ENCODE measurements at places on chromosomes 1 and 21.
A peak's percentile ranks its signal among the peaks of the same experiment; 100 is the strongest.

- no peak for DNase-seq
Measured at GRCh38 chr1:39116116-39116607, 88.3 kb upstream of the MACF1 start.

- DNase-seq = peak; percentile 94
Measured at GRCh38 chr1:36482724-36483388, at the start of gene CSF3R. CSF3R (minus strand) TSS chr1:36482913; CDS start chr1:36479496, 3,417 bp downstream.

- peak; percentile 62 for DNase-seq
Measured at GRCh38 chr21:14308234-14308633, 74.7 kb downstream of the HSPA13 start.

- no peak for DNase-seq
Measured at GRCh38 chr1:178497903-178498478, 1.2 kb upstream of the CLEC20A start.

DNA sequence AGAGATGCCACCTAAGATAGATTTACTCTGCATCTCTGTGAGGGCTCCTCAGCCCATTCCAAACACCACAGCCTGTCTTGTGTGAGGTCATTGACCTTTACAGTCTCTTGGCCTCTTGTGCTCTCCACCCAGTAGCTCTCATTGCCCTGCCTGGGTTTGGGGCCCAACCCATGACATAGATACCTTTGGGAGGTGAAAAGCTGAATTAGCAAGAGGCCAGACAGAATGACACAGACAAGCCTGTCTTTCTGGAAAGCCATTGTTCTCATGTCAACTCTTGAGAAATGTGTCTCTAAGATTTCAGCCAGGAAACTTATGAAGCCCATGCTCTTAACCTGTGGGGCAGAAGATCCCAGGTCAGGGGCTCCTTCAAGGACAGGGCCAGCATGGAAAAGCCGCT is 18.4 kb upstream of the F3 start:
- no peak for DNase-seq

GRCh38 chr1:89332461-89332860 is 31.4 kb upstream of the GBP6 start:
- no peak for DNase-seq

- no peak for DNase-seq
Measured at GRCh38 chr21:38139380-38140168, 117.2 kb upstream of the KCNJ15 start.

DNA sequence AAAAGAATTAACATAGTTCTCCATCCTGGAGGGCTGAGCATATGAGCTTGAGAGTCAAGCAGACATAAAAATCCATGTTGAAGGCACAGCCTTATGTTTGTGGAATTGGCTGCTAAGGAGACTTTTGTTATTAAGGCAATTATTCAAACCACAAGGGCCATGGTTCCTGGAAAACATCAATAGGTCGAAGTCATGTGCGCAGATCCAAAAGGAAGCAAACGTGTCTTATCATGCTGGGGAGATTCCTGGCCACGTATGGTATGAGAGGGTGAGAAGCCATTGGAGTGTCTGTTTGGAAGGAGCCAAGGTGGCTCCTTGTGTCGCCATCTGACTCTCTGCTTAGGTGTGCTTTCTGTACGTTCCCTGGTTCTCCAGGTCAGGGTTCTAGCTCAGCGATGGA is 61.8 kb upstream of the COA6 start:
- no peak for DNase-seq

DNA sequence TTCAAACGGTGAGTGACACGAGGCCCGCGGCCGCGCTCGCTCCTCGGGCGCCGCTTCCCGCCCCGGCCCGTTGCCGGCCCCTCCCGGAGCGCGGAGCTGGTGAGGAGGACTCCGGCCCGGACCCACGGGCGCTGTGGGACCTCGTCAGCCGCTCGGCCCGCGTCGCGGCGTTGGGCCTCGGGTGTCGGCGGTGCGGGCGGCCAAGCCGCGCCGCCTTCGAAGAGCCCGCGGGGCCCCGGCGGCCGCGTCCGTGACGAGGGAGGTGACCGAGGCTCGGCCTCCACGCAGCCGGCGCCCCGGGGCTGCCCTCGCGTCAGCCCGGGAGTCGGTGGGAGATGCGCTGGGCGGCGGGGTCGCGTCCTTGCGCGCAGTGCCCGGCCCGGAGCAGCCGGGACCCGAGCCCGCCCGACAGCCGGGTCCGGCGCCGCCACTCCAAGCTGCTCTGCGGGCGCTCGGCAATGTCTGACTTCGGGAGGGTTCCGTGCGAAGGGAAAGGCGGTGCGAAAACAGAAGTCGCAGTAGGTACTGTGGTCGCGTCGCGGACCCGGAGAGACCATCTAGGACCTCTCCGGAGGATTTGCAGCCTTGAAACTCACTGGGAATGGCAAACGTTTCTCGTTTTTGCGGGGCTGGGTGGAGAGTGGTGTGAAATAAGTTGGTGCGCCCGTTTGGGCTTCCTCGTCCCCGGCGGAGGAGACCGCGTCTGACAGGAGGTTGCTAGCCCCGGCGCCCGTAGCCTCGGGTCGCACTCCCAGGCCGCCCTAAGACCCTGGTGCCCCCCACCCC is 829 bp downstream of the SPEN start:
- peak; percentile 69 for DNase-seq

- no peak for DNase-seq
Measured at GRCh38 chr1:246775531-246776385, 51.5 kb downstream of the SCCPDH start.

DNA sequence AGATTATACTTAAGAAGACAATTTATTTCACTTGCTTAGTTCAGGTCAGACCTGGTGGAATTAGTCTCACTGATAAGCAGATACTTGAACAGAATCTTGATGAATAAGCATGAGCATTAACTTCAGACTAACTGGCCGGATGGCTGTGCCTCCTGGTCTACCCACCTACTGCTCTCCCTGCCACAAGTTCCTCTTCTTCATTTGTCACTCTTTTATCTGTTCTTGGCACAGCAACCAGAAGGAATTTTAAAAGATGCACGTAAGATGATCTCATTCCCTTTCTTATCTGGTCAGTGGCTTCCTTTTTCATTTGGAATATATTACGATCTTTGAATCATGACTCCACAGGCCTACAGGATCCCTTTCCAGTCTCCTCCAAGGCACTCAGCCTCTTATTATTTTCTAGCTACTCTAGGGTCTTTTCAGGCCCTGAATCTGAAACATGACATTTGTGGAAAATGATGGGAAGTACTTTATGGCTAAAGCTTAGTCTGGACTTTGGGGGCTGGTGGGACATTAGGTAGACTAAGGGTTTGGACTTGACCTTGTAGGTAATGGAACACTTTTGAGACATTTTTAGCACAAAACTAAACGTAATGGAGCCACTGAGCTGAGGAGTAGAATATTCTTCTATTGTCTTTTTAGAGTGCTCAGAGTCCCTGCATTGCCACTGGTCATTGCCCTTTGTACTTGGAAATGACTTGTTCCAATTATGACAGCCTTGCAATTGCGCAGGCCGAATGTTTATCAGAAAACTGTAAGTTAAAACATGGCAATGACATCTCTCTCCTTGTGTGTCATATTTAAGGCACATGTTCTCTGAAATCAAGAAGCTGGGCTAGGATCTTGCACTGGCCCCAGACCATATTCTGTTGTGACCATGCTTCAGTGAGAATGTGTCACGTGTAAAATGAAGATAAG is 16.0 kb downstream of the ST6GALNAC3 start:
- peak; percentile 2 for DNase-seq

- no peak for DNase-seq
Measured at GRCh38 chr1:114318961-114319360, 165.3 kb upstream of the SYT6 start.

DNA sequence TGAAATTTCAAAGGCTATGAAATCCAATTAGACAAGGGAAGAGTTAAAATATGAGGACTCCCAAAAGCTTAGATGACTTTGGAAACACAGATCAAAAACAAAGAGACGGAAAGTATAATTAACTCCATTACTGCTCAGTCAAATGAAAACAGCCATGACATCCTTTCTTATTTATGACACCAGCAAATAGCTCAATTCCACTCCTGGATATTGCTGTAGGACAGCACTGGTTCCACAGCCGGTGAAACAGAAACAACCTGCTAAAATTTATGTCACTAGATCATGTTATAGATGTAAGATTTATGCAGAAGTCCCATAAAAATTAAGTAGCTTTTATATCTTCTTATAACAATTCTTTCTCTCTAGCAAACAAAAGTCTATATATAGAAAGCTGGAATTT is 65.6 kb upstream of the RRP15 start:
- DNase-seq = no peak

- no peak for DNase-seq
Measured at GRCh38 chr1:14846688-14847087, 248.2 kb downstream of the KAZN start.

DNA sequence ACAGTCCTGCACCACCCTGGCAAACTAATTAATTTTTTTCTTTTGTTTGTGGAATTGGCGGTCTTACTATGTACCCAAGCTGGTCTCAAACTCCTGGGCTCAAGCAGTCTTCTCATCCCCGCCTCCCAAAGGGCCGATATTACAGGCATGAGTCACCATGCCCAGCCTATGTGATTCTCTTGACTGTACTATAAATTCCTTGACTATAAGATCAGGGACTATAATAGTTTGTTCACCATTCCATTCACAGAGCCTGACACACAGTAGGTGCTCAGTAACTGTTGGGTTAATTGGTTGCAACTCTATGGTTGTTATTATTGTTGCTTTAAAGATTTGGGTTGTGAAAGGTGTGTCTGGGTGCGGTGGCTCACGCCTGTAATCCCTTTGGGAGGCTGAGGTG is 17.2 kb downstream of the DAP3 start:
- peak; percentile 13 for DNase-seq

DNA sequence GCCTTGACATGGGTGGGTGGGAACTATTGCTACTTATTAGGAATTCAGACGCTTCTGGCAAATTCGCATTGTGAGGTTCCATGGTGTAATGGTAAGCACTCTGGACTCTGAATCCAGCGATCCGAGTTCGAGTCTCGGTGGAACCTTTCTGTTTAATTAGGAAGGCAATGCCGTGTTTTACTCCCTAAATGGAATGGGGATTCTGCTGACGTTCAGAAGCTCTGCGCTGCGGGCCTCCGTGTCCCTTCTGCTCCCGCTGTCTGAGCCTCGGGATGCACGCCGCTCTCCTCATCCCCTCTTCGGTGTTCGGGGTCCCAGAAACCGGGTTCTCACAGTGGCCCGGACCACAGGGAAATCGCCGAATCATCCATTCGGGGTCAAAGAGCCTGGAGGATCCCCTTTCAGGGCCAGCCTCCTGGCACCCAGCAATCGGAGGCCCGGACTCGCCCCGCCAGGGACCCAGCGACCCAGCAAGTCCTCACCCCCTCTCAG is 280.3 kb downstream of the FAM72C start:
- no peak for DNase-seq

- DNase-seq = no peak
Measured at GRCh38 chr1:214445199-214445598, 106.2 kb downstream of the PTPN14 start.

Measured in NB4 (cell line).